ENCODE measurements at places on chromosomes 4 and X.

- no peak for DNase-seq
Measured at GRCh38 chr4:73865431-73866096, 3.6 kb upstream of the CXCL1 start.

DNA sequence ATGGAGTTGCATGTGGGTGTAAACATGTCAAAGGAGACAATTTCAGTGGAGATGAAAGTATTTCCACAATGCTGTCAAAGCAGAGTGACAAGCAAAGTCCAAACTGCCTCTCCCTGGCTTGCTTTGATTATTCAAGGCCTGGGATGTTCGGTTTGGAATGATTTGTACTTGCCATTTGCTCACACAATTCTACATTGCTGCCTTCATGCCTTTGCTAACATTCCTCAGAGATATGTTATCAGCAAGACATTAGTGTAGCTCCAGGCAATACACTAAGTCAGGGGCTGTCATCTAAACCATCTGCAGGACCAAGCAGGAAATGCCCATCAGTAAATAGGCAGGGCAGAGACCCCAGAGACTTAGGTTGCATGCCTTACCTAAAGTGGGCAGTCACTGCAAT, 79.6 kb upstream of the C1QTNF7 start:
- DNase-seq: no peak

DNA sequence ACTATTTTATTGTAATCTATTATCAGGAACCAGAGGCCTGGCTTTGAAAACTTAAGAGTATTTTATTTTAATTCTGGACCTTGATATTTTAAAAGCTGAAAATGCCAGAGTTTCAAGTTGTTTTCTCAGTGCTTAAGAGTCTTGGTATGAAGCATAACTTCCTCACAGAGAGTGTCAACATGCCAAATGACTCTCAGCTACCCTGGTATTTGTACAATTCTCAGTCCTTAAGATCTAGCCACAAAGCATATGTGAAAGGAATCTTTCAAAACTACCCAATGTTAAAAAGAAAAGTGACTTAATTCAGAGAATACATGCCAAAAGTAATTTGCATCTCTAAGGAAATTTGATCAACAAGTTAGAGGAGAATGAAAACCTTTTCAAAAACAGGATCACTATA, 171.9 kb downstream of the DKK2 start:
- DNase-seq: no peak

- DNase-seq: no peak
Measured at GRCh38 chr4:111454961-111455360, 690.3 kb upstream of the FAM241A start.

GRCh38 chr4:27198246-27198645, 337.6 kb downstream of the STIM2 start:
- DNase-seq: no peak

Data from DMS53 (cell line).